ENCODE measurements at places on chromosomes 16 and 17.
A peak's percentile ranks its signal among the peaks of the same experiment; 100 is the strongest.

DNA sequence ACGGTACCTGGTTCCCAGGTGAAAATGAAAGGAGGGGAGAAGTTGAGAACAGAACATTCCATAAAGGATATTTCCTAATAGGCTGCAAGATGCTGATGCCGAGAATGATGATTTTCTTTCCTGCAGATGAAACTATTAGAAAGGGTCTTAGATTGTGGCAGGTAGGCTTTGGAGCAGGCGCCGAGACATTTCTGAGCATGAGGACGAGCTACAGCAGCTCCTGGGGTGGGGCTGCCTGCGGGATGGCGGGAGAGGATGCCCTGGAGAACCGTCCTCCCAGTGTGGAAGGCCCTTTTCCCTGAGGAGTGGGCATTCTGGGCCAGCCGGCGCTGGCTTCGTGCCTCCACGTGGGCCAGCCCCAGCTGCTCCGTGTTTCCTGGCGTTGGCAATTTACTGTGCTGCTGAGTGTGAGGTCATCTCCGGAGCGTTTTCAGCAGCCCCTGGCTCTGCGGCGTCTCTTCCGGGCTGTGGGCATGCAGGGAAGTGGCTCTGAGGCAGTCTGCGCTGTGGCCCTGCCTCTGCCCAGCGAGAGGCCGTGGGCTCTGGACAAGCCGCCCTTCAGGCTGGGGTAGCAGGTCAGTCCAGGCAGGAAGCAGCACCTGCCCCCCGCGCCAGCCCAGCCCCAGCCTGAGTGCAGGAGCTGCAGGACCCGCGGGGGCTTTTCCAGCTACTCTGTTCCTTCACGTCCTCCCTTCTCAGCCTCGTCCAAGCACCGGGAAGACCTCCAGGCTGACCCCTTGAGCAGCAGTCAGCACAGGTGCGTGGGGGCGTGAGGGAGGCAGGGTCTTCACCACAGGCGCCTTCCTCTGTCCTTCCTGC lies 12.2 kb downstream of the ENGASE start:
- no peak for DNase-seq

GRCh38 chr16:75097941-75098901 lies 18.4 kb downstream of the LDHD start:
- peak; percentile 55 for DNase-seq

DNA sequence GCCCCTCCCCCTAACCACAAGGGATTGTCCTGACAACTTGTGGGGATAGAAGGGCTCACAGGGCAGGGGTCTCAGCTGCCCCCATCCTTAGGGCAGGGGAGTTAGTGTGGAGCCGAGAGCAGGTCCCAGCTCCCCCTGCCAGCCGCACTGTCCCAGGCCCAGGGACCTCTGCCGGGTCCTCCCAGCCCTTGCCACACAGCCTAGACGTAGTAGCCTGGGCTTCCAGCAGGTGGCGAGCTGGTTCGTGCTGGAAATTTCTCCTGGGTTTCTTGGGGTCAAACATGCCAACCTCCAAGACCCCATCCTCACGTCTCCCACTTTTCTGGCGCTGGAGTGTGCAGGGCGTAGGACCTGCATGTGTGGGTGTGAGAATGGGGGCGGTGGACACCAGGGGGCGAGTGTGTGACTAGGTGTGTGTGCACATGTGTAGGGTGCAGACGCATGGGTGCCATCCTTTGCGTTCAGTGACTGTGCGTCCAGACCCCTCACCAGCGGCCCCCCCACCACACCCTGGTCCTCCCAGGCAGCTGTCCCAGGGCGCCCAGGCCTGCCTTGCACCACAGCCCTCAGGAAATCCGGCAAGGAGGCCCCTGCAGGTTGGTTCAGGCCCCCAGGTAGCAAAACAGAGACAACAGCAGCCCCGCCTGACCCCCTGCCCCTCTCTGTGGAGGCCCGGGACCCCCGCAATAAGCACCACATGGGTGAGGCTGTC lies 29.5 kb downstream of the SBK1 start:
- DNase-seq: no peak

DNA sequence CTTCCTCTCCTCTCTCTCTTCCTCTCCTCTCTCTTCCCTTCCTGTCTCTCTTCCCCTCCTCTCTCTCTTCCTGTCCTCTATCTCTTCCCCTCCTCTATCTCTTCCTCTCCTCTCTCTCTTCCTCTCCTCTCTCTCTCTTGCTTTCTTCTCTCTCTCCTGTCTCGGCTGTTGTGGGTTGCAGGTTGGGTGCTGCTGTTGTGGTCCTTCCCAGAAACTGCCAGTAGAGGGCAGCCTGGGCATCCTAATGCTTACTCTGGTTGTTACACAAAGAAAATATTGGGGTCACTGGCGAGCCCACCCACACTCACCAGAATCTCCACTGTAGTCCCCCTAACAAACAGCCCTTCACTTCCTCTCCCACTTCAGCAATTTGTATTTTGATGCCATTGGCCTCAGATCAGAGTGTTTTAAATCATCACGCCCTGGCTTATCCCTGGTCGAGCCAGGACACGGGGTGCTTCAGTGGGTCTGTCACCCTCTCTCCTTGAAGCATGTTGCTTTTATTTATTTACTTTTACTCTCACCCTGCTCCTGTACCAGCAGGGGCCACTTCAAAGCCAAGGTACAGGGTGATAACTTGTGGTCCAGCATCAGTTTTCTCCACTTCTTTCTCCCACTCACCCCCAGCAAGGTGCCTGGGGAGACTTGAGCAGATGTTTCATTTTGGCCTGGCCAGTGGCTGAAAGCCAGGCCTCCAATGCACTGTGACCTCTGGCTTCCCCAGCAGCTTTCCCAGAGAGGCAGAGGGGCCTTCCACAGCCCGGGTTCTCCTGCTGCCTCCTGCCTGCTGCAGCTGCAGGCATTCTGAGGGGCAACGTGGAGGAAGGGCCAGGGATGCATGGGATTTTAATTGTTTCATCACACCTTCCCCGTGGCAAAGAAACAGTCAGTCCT lies 4.7 kb upstream of the MMP15 start:
- peak; percentile 49 for DNase-seq

DNA sequence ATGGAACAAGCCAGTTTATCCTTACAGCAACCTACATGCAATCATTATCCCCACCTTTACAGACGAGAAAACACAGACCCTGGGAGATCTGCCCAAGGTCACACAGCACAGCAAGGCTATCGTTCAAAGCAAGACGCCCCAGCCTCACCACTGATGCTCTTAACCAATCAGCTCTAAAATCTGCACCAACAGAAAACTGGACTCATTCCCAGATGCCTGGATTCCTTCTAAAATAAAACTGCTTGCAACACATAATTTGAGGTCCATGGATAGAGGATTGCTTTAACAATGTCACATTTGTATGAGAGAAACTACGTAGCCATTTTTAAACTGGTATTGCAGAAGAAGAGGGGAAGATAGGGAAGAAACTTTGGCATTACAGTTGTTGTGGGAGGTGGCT lies 6.8 kb downstream of the COTL1 start:
- no peak for DNase-seq

DNA sequence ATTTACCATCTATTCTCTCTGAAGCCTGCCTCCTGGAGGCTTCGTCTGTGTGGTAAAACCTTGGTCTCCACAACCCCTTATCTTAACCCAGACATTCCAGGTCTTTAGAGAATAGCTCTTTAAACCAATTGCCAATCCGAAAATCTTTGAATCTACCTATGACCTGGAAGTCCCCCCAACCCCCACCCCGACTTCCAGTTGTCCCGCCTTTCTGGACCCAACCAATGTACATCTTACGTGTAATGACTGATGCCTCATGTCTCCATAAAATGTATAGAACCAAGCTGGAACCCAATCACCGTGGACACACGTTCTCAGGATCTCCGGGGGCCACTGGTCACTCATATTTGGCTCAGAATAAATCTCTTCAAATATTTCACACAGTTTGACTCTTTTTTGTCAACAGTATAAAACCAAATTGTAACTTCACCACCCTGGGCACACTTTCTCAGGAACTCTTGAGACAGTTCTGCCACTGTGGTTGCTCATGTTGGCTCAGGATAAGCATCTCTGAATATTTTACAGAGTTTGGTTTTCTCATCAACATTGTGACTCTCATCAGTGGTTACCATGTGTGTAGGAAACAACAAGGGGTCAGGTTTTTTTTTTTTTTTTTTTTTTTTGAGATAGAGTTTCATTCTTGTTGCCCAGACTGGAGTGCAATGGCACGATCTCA lies 18.1 kb upstream of the DNAH17 start:
- no peak for DNase-seq

- DNase-seq: no peak
Observed at GRCh38 chr17:30340801-30341356, 7.0 kb upstream of the TMIGD1 start.

DNA sequence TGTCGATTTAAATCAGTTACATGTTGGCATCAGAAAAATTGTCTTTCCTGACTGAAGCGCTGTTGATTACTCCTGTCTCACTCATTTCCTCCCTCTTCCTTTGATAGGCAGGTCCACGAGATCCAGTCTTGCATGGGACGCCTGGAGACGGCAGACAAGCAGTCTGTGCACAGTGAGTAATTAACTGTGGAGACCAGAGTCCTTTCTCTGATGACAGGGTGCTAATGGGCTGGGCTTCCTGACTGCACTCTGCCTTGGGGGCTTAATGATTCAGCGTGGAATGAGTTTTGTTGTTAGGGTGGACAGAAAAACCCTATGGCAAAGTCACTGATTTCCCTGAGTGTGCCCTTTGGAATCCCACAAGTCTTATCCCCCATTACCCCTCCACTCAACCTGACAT lies 6.5 kb downstream of the GOSR2 start:
- no peak for DNase-seq

- no peak for DNase-seq
Observed at GRCh38 chr17:72466606-72467005, 345.8 kb downstream of the SOX9 start.

- no peak for DNase-seq
Observed at GRCh38 chr17:35749560-35750412, 3.3 kb downstream of the GAS2L2 start.

GRCh38 chr17:12376276-12376675 lies 289.4 kb upstream of the MYOCD start:
- DNase-seq: no peak

- DNase-seq: no peak
Observed at GRCh38 chr17:29042679-29043538, at the start of gene PIPOX. Gene PIPOX (plus strand): TSS chr17:29043141. CDS start chr17:29043226, 85 bp downstream.

DNA sequence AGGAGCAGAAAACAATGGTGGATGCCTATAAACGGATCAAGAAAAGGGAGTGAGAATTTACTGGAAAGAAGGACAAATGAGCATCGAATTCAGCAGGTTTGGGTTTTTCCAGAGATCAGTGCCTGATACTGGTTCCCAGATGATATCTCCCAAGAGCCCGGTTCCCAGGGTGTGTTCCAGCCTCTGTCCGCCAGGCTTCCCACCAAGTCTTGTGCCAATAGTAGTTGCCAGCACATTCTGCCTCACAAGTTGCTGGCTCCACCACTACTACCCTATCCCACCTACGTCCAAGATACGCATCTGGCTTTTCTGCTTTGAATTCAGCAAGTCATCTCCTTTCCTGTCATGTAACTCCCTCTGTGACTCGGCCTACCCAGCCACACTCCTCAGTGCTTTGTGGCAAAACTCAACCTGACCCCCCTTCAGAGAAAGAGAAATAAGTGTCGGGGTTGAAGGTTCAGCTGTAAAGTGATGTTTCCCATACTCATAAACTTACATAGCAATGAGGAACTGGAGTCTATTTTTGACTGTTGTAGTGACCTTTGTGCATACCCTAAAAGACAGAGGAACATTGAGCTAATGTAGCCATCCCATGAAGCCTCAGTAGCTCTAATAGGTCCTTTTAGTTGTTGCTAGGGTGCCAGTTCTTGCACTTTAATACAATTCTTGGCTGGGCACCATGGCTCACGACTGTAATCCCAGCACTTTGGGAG lies 277.0 kb downstream of the IRX3 start:
- DNase-seq: no peak

GRCh38 chr17:13996276-13996675 lies 73.0 kb upstream of the COX10 start:
- DNase-seq: no peak

- DNase-seq: no peak
Observed at GRCh38 chr17:35447499-35447898, 1.1 kb downstream of the SLFN13 start.
